ENCODE measurements at places on chromosomes 1 and 21. TPM values are rescaled to one million over a fixed set of nuclear protein-coding genes. Genes with fewer than 3 reads are reported as not detected.
A peak's percentile ranks its signal among the peaks of the same experiment; 100 is the strongest.

The TLR5 gene
- total RNA-seq: 0.68 TPM

The KIFAP3 gene
- total RNA-seq: 5.0 TPM

The TCHH gene
- total RNA-seq: 0.03 TPM

The LAMC2 gene
- 0.46 TPM for total RNA-seq

The TUT4 gene
- 87.2 TPM for total RNA-seq

GRCh38 chr1:83762039-83762365 lies 236.9 kb downstream of the TTLL7 start:
- no peaks in the 10 kb centered on the region for H3K36me3 ChIP-seq
- no peaks in the 10 kb centered on the region for H3K27me3 ChIP-seq
- no peak overlapping the region for H3K27ac ChIP-seq
- H3K4me3 ChIP-seq: no peak overlapping the region

DNA sequence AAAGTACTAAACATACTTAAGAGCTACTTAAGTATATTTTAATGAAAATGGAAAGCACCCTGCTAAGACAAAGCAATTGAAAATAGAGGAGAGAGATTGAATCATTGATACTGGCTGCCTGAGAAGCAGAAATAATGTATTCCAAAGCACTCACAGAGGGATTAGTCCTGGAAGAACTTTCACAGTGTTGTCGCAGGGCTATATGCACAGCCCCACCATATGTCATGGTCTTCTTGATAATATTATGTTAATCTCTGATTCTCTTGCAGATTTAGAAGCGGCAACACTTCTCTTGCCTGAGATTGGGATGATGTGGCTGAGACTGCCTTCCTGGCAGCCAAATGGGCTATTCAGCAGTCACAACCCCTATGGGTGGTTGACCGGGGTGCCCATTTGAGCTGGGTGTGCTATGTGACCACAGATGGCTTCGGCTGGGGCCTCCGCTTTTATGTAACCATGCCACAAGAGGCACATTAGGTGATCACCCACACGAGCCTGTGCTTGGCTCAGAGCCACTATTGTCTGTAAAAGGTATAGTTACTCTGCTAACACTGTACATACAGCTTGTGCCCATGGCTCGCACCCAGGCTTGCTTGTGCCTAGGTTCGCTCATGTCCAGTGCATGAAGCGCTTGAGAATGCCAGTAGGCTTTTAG lies 152.2 kb upstream of the SGIP1 start:
- no peaks in the 10 kb centered on the region for H3K36me3 ChIP-seq
- H3K27ac ChIP-seq: no peak overlapping the region
- H3K4me3 ChIP-seq: no peak overlapping the region
- no peak for DNase-seq
- H3K27me3 ChIP-seq: no peaks in the 10 kb centered on the region

DNA sequence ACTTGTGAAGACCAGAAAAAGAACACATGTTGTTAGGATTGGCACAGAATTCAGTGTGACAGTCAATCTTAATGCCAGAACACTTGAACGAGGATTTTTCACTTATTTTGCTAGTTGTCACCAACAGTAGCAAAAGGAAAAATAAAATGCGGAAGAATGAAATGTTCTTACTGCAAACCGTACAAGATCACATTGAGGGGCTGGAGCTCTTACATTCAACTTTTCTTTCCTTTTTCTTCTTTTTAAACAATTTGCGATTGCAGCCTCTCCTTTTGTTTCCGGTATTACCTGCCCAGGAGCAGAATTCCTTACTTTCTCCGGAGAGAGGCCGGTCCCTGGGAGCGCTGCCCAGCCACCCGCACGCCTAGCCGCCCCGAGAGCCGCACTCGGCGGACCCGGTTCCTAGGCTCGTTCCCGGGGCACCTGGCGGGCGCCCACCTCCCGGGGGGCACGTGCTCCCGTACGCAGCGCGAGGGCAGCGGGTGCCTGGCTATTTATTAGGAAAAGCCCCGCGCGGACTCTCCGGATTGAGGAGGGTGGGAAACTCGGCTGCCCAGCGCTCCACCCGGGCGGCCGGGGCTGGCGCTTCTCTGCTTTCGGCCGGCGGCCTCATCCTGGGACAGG lies 1.2 kb upstream of the CAMTA1 start:
- peaks cover 26% of the 10 kb centered on the region for H3K4me1 ChIP-seq
- H3K4me3 ChIP-seq: peak overlapping the region; percentile 83
- no peaks in the 10 kb centered on the region for H3K36me3 ChIP-seq
- DNase-seq: no peak

GRCh38 chr1:192580351-192580962 lies 4.9 kb downstream of the RGS1 start:
- no peak overlapping the region for H3K4me3 ChIP-seq
- no peaks in the 10 kb centered on the region for H3K4me1 ChIP-seq
- no peak overlapping the region for H3K27ac ChIP-seq
- no peaks in the 10 kb centered on the region for H3K27me3 ChIP-seq

DNA sequence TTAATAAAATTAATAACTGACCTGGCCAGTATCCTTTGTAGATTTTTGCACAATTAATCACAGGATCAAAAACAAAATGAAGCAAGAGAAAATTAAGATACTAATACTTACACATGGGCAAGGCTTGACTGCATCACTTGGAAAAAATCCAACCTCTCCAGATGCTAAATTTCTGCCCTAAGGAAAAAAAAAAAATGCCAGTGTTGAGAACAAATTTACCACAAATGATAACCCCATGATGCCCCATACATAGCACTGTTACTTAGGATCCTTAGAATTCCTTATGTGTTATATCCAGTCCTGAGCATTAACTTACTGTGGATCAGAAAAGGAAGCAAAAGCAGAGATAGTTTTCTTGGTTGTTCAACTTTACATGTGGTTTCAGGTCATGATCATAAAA lies 347.5 kb downstream of the VAV3 start:
- no peaks in the 10 kb centered on the region for H3K4me1 ChIP-seq
- H3K36me3 ChIP-seq: no peaks in the 10 kb centered on the region
- H3K4me3 ChIP-seq: no peak overlapping the region
- H3K27ac ChIP-seq: no peak overlapping the region

GRCh38 chr1:5620997-5621396 lies 371.2 kb downstream of the NPHP4 start:
- no peak overlapping the region for H3K27ac ChIP-seq
- H3K27me3 ChIP-seq: no peaks in the 10 kb centered on the region
- no peak overlapping the region for H3K4me3 ChIP-seq
- no peaks in the 10 kb centered on the region for H3K36me3 ChIP-seq

DNA sequence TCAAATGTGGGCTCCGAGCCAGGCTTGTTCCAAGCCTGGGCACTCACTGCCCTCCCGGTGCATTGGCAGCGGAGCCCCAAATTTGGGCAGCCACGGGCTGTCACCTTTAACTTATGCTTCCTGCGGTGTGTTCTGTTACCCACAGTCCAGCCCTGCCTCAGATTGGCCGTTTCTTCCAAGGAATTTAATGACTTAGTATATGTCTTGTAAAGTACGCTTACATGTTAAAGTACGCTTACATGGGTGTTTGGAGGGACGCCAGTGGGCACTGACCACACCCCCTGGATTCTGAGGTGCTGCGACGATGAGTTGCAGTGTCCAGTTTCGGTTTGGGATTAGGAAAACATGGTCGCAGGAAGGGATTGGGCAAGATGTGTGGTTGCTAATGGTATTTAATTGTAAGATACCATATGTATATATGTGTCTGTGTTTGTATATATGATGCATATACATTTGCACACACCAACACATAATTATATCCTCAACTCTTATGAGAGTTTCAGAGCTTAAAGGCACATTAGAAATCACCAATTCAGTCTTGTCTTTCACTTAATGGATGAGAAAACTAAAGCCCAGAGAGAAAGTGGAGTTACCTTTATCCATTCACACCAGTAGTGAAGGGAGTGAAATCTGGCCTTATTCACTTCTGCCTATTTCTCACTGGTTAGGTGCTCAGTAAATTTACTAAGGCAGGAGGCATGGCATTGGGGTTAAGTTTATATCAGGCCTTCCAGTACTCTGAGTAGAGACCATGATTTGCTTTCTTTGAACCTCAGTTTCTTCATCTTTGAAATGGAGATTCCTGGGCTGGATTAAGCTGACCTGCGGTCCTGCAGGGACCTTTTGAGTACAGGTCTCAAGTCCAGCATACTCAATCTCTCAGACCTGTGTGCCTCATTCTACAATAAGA lies 1.0 kb downstream of the SMYD2 start:
- no peak overlapping the region for H3K27ac ChIP-seq
- H3K4me3 ChIP-seq: peak overlapping the region; percentile 89
- peak; percentile 17 for DNase-seq
- no peaks in the 10 kb centered on the region for H3K36me3 ChIP-seq
- peaks cover 25% of the 10 kb centered on the region for H3K27me3 ChIP-seq
- H3K4me1 ChIP-seq: peaks cover 7% of the 10 kb centered on the region

- no peaks in the 10 kb centered on the region for H3K36me3 ChIP-seq
- H3K27me3 ChIP-seq: no peaks in the 10 kb centered on the region
- no peak overlapping the region for H3K27ac ChIP-seq
These were observed 3.7 kb downstream of the MX2 start for GRCh38 chr21:41365377-41366107.

GRCh38 chr21:45412909-45413611 lies 8.1 kb downstream of the COL18A1 start:
- no peaks in the 10 kb centered on the region for H3K36me3 ChIP-seq
- peaks cover 44% of the 10 kb centered on the region for H3K4me1 ChIP-seq
- DNase-seq: peak; percentile 47
- H3K4me3 ChIP-seq: no peak overlapping the region

DNA sequence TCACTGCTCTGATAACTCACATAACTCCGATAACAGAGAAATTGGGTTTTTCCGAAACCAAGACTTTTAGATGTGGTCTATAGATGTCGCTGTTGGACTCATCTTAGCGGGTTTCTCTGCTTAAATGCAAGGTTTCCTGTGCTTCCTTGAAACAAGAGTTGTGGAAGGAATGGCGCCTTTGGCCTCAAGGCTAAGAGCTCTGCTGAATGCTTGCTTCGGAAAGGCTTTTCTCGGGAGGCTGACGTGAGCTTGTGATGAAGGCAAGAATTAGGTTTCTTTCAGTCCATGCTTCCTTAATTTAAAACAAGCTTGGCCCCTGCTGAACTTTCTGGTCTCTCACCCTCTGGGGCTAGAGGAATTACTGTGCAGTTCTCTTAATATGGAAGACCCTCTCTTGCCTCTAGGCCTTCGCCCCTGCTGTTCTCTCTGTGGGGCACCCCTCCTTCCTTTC lies 113.5 kb downstream of the MAP3K21 start:
- H3K27me3 ChIP-seq: no peaks in the 10 kb centered on the region
- peaks cover 6% of the 10 kb centered on the region for H3K4me1 ChIP-seq
- peak; percentile 87 for DNase-seq
- no peak overlapping the region for H3K27ac ChIP-seq
- no peak overlapping the region for H3K4me3 ChIP-seq

DNA sequence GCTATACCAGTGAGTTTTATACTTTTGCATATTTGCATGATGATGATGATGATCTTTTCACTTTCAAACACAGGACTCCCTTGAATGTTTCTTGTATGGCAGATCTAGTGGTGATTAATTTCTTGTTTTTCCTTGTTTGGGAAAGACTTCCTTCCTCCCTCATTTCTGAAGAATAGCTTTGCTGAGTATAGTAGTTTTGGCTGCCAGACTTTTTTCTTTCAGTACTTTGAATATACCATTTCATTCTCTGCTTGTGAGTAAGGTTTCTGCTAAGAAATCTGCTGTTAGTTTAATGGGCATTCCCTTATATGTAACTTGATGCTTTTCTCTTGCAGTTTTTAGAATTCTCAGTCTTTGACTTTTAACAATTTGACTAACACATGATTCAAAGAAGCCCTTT lies 547.4 kb upstream of the CXADR start:
- no peak overlapping the region for H3K4me3 ChIP-seq
- no peaks in the 10 kb centered on the region for H3K4me1 ChIP-seq
- no peaks in the 10 kb centered on the region for H3K27me3 ChIP-seq
- no peaks in the 10 kb centered on the region for H3K36me3 ChIP-seq
- DNase-seq: no peak

- no peaks in the 10 kb centered on the region for H3K36me3 ChIP-seq
- no peak for DNase-seq
These were observed 343.8 kb downstream of the KCNH1 start for GRCh38 chr1:210790196-210790595.

DNA sequence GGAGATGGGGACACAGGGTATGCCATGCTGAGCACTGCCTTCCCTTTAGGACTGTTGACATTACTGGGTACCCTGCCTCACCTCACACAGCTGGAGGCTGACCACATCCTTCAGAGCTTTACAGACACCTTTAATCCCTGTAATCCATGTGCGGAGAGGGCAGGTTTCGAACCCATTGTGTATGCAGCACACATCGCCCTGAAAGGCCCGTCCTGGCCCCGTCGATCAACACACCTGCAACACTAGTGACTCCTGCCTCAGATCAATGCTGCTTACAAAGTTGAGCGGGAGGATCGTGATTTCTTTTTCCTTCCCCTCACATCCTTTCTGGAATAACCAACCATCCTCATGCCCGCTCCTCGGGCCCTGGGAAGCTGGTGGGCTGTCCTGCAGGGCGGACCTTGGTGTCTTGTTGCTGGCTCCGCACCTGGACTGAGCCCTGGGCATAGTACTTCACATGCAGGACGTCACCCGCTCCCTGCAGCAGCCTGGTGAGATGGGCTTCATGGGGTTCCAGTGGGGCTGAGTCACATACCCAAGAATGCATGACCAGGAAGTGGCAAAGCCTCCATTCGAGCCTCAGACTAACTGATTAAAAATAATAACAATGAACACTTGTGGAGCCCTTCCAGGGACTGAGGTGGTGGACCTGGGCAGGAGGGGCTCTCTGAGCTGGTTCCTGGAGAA lies 403.6 kb downstream of the PTPRU start:
- no peaks in the 10 kb centered on the region for H3K36me3 ChIP-seq
- H3K27me3 ChIP-seq: no peaks in the 10 kb centered on the region
- H3K4me3 ChIP-seq: no peak overlapping the region
- no peak overlapping the region for H3K27ac ChIP-seq
- peaks cover 8% of the 10 kb centered on the region for H3K4me1 ChIP-seq
- DNase-seq: no peak

DNA sequence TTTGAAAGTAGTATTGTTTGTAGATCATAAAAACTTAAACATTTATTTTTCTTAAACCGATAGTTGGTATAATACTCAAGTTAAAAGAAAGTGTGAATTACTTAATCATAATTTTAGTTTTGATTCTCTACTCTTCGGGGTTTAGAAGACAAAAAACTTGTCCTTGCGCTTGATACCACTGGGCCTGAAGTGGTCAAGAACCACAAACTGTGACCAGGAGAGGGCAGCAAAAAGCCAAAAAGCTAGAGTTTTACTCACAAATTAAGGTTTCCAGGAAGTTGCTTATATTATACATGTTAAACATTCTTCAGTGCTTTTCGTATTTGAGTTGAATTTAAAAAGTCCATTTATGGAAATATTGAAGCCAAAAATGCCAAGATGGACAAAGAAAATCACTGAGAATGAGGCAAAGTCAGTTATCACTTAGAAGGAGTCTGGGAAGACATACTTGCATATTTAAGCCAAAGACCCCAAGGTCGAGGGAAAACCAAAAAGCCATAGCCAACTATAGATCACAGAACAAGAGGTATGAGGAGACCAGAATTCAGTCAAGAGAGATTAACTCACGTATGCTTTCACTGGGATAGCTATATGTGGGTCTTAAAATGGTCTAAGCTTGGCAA lies 34.2 kb downstream of the EFCAB7 start:
- no peaks in the 10 kb centered on the region for H3K36me3 ChIP-seq
- no peak overlapping the region for H3K27ac ChIP-seq
- peak; percentile 56 for DNase-seq
- no peaks in the 10 kb centered on the region for H3K27me3 ChIP-seq
- H3K4me3 ChIP-seq: no peak overlapping the region

Measured in neural progenitor cell (in vitro differentiated cells).